ENCODE measurements at places on chromosomes 6 and 20.

DNA sequence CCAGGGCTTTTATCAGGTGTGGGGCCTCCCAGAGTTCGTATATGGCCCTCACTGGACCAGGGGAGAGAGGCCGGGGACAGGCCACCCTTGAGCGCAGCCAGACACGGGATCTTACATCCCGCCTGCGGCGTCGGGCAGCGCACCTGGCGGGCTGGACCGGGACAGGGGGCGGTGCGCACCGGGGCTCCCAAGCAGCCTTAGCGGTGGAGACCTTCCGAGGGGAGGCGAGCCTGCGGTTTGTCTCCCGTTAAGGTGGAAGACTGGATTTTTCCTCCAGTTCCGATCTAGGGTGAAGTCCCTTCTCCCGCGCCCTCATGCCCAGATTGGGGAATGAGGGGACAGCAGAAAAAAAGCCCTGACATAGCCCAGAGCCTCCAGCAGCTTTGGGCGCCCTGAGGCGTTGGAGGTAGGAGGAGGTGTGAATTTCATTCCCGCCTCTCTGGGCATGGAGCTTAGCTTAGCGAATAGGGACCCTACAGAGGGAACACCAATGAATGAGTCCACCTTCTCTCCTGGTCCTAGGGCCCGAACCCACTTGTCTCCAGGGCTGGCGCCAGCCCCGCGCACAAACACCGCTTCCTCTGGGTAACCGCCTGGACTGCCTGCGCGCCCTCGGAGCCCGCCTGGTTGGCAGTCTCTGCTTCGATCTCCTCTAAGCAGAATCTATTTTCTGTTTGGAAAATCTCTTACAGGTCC is 6.7 kb upstream of the LAMP5 start:
- no peak for DNase-seq

GRCh38 chr6:35086636-35087360 is 54.3 kb downstream of the TCP11 start:
- DNase-seq: no peak

DNA sequence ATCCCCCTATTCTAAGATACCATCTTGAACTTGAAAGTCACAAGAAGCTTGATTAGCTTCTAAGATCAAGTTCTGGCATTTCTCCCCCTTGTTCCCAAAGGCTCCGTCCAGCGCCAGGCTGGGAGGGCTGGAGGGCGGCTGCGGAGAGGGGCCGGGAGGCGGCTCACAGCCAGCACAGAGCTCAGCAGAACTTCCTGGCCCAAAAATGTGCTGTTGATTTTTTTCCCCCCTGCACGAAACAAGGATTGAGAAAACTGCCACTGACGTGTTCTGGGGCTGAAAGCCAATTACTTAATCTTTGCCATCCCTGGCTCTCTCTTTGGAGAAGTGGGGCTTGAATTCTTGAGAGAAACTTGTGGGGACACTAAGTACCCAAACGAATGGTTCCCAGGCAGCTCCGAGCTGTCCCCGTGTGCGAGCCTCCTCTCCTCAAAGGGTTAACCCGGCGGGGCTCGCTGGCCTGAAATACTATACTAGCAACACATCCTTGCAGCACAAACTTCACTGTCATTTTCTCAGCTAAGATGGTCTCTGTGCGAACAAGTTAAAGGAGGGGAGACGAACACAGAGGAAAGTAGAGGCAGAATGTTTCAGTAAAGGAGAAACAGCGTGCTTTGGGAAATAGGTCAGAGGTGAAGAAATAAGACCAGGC is 452 bp downstream of the TRAF3IP2 start:
- DNase-seq: no peak

DNA sequence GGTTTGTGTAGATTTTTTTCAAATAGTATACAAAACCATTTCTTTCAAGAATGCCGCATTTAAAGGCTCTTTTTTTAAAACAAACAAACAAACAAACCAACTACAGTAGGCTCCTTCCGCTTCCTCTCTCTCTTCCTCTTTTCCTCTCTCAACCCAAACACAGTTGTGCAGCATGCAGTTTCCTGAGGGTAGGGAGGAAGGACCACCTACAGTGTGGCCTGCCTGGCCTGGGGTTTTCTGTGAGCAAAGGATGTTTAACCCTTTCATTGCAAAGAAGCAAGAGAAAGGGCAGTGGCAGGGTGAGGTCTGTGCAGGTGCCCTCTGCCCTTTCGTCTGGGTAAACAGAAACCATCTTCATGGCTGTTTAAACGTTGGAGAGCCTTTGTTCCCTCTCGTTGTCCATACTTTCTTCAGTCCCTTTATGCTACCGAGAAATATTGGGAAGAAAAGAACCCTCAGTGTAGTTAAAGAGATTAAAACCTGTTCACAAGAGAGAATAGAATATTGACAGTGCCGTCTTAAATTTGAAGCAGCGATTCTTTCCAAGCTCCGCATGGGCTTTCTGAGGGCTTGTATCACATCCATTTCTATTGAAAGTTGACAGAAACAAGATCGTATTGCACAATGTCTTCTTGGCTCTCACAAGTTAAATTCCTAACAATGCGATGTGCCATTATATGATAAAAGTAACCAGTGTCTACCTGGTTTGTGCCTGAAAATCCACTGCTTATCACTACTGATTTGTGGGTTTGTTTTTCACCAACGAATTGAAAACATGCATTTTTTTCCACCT is 215.5 kb upstream of the SNX9 start:
- DNase-seq: no peak

DNA sequence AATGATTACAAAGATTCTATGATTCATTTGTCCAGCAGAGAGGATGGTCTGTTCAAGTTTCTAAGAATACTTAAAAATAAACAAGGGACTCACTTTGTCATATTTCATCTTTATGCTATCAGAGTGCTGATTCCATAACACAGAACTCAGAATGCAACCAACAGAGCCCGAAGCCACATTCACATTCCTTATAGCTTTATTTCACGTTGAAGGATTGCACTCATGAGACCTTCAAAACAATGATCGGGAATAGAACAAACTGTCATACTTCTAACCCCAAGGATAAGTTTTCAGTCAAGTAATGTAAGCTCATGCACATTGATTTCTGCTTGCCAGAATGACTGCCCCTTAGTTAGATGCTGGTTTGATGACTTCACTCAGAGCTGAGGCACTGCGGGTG is 25.2 kb downstream of the FNDC1 start:
- no peak for DNase-seq

DNA sequence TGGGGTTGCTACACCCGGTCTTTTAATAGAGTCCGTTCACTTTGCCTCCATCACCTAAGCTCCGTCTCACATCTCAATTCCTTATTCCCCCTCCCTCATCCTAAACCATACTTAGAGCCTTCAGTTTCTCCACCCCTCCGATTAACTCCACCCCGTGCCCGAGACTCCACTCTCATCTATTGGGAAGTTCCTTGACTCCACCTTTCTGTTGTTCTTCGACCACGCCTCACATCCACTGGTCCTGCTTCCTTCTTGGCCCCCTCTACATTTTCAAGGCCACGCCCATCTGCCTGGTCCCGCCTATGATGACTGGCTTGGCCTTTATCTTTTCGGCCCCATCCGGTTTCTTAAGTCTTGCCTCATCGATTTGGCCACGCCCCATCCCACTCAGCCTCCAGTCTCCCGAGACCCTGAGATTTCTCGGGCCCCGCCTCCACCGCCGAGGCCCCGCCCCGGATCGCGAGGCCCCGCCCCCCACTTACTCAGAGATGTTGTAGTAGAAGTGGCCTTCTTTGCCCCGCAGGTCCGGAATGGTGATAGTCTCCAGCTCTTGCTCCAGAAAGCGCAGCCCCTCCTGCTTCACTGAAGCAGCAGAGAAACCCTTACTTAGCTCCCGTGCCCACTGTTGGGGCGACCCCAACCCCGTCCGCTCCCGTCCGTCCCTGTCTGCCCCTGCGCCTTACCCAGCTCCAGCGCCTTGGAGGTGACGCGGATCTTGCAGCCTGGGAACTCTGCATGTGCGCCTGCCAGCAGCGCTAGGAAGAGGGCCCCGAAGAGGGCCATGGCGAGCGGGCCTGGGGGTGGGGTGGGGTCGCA is 1.1 kb downstream of the PLTP start:
- DNase-seq: no peak

DNA sequence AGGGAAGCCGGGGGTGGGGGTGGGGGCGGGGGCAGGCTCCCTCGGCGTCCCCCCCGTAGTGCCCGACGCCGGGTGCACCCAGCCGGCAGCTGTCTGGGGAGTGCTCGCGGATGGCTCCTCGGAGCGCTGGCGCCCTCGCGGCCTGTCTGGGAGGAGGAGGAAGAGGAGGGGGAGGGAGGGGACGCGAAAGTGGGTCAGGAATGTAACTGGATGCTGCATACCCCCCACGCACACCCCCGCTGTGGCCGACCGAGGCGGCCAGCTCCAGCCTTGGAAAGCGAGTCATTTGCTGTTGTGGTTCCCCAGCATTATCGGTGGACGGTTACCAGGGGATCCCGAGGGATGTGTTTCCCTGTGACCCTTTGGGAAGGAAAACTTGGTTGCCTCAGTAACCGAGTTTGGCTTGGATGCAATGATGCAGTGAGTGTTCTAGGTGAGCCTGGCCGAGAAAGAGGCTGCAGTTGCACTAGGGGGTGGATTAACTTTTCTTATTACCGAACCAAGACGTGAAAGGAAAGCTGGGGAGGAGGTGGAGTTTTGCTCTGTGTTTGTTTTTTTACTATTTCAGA is 55.2 kb upstream of the RREB1 start:
- DNase-seq: no peak

DNA sequence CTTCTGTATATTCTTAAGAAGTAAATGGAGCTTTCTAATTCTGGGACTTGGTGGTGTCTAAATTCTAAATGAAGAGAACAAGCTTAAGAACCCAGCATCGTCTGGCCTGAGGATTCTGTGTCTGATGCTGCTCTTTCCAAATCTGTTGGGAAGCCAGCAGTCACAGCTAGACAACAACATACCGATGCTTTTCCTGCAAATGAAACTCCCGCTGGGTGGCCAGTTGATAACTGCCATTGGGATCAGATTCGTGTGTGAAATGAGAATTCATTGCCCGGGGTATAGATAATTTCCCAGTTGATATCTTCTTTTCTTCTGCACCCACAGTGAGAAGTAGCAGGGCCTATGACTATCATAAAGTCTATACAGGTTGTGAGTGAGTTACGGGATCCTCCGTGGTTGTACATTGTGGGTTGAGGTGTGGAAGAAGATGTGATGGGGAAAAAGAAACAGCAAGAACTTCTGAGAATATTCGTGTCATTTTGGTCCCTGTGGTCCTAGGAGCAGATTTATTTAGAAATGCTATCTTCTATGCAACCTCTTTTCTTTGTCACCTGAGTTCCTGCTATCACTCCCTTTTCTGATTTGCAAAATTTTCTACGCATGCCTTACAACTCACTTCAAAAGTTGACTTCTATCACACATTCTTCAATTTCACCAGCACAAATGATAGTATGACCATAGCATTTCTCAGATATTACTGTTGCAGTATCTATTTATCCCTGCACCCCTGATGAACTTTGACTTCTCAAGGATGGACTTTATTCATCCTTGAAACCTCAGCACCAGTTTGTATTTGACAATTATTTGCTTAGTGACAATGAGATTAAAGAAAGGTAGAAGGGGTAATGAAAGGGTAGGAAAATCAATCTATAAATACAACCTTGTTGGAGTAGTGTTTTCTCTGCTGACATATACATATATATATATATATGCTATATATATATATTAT is 10.4 kb downstream of the NOX3 start:
- no peak for DNase-seq

GRCh38 chr20:34586488-34587163 is 28.1 kb downstream of the MAP1LC3A start:
- no peak for DNase-seq

DNA sequence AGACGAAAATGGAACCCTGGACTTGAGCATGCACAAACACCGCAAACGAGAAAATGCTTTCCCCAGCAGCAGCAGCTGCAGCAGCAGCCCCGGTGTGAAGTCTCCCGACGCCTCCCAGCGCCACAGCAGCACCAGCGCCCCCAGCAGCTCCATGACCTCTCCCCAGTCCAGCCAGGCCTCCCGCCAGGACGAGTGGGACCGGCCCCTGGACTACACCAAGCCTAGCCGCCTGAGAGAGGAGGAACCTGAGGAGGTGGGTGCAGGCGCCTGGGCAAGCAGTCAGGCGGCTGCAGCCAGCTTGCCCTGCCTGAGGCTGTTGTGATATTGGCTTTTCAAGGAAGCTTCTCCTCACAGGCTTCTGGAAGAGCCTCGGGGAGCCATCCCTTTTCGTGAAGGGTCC is 35.8 kb upstream of the PCMTD2 start:
- no peak for DNase-seq

DNA sequence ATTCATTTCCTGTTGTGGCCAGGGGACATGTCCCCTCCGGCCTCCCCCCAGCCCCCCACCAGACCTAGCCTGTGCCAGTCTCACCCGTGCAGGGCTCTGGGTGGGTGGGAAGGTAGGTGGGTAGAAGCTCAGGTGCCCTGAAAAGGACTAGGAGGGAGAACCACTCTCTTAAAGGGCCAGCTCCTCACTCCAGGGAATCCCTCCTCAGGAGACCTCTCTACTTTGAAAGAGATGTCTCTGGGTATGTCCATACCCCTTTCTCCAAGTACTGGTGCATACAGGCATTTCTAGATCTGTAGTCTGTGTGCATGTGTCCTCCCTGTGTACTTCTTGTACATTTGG is 60.8 kb upstream of the EPB41L1 start:
- DNase-seq: no peak

- DNase-seq: no peak
Observed at GRCh38 chr20:13002251-13002650, 6.5 kb upstream of the SPTLC3 start.

- no peak for DNase-seq
Observed at GRCh38 chr6:38407192-38407591, 232.5 kb downstream of the BTBD9 start.

DNA sequence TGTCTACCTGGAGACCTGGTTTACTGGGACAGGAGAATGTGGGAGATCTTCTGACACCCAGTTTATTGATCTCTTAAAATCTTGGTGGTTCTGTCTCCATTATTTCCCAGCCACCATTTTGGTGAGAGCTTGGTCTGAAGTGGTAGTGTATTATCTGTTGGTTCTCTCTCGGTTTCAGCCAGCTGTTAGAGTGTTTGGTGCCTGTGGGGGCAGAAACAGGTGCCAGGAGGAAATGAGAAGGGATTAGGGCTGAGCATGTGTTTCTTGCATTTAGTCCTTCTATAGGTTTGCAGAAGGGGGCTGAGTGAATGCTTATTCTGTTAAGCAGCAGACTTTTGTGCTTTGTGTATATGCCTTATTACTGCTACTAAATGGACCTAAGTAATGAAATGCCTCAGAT is 9.6 kb downstream of the JARID2 start:
- no peak for DNase-seq

DNA sequence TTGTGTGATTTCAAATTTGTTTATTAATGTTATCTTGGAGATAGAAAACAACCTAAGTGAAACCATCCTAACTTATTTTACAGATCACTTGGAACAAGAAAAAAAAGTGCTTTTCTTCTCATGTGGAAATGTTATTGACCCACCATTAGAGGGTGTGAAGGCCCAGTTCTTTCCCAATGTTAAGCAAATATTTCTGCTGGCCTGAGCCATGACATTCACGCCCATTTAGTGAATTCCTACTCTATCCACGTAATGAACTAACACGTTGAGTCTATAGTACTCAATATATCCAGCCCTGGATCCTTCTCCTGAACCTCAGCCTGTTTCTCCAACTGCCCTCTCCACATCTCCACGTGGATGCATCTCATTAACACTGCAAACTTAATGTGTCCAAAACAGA is 180.6 kb upstream of the ZFP64 start:
- no peak for DNase-seq

All from NCI-H1092 (cell line).